ENCODE measurements at places on chromosomes 6 and 20.

- no peak for DNase-seq
These were observed 38.8 kb downstream of the EZR start for GRCh38 chr6:158780246-158780884.

GRCh38 chr20:49471397-49471796 lies 11.1 kb downstream of the KCNB1 start:
- no peak for DNase-seq

GRCh38 chr6:155050311-155050710 lies 55.2 kb downstream of the TIAM2 start:
- DNase-seq, result no peak

DNA sequence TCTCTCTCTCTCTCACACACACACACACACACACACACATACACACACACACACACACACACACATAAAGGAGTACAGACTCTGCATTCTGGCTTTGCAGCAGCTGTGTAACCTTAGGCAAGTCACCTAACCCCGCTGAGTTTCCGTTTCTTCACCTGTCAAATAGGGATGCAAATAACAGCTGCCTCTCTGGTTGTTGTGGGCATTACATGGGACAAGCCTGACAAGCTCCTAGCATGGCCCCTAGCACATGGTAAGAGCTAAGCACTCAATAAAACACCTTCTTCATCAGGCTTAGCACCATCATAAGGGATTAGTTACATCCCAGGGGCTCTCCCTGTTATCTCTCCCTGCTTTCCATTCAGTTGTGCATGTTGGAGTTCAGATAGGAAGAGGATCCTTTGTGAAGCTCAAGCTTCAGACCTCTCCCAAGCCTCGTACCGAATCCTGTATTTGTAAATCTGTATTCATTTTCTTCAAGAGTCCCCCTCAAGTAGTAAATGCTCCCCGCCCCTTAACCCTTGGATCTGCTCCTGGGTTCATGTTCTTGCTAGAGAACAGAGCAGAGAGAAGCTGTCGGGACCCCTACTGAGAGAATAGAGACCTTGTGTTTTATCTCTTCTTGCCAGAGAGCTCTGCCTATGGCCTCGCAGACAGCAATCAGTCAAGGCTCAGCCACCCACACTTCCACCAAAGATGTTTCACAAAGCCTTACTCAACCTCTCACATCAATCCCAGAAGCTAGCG lies 2.2 kb downstream of the SLC13A3 start:
- DNase-seq, result peak; percentile 68

DNA sequence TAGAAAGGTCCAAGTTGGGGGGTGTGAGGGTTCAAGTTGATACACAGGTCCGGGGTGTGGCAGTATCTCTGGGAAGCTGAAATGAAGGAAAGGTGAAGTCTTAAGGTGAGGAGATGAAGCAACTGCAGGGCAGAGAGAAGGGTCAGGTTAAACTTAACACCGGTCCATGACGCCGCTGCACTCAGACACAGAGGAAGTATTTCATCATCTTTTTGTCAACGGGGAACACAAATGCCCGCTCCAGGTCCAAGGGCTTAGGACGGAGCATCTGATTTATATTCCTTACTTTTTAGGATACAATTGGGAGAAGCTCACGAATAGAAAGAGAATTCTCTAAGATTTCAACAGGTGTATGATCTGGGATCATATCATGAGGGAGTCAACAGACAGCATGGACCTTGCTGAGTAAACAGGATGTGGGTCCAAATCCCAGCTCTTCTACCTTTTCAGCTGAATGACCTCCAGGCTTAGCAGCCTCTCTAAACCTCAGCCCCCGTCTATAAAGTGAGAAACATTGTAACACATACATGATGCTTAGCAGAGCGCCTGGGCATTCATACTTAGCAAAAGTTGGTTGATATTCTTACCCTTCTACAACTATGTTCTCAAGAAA lies 197.5 kb downstream of the ATXN1 start:
- no peak for DNase-seq

GRCh38 chr20:11329271-11329670 lies 588.4 kb upstream of the BTBD3 start:
- no peak for DNase-seq

DNA sequence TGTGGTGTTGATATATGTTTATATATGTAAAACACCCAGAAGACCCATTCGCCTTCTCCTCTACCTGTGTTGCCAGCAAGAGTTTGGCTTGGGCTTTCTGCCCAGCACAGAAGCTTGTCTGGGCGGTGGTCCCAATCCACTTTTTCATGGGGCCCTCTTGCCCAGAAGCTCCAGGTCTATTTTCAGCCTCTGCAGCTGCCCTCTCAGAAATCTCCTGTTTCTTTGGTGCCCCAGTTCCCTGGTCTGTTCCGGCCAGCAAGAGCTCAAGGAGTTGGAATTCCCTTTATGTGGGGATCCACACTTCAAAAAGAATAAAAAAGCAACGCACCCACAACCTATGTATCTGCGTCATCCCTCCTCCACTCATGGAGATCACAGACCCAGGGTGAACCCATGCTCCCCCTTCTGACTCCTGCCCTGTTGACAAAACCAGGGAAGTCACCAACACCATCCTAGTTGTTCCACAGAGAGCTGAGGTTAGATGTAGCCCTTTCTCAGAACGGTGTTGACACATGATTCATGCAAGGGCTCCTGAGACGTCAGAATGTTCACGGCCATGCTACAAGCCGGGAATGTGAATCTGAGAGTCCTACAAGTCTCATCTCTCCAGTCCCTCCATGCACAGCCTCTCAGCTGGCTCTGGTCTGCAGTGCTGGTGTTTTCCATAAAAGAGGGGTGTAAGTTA lies 156.8 kb upstream of the RIN2 start:
- DNase-seq, result no peak

DNA sequence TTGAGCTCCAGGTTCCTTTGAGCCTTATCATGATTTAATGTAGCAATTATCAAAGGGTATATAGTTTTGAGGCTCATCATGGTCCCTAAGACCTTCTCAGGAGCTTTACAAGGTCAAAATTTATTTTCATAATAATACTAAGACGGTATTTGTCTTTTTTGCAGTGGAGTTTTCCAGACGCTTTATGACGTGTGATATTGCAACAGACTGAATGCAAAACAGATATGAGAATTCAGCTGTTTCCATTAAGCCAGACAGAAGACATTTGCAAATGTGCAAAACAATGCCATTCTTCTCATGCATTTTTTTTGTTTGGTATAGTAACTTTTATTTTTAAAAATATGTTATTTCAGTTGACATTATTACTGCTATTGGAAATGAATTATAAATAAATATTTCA lies 24.7 kb upstream of the CNKSR3 start:
- no peak for DNase-seq

DNA sequence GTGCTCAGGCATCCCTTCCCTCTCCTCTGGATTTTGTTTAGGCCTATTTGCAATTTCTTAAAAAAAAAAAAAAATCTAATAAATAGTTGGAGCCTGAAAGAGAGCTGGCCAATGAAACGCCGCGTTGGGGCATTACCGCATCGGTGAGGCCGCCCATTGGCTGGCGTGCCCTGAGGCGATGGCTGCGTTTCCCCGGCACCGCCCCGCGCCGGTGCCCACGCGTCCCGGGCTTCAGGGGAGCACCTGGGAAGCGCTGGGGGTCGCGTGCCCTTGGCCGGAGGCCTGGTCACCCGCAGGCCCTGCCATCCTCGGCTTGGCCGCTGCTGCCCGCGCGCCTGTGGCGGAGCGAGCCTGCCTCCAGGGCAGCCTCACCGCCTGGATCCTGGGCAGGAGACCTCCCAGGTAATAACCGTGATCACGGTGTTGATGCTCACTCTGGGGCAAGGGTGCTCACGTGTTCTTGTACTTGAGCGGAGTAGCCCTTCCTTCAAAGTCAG lies 155.4 kb downstream of the NRN1 start:
- DNase-seq, result no peak

GRCh38 chr6:150841189-150841588 lies 24.3 kb upstream of the MTHFD1L start:
- DNase-seq, result no peak

- no peak for DNase-seq
These were observed 1.6 kb downstream of the MDFI start for GRCh38 chr6:41639809-41640371.

- DNase-seq, result peak; percentile 70
These were observed 25.4 kb downstream of the DIDO1 start for GRCh38 chr20:62900692-62901584.

DNA sequence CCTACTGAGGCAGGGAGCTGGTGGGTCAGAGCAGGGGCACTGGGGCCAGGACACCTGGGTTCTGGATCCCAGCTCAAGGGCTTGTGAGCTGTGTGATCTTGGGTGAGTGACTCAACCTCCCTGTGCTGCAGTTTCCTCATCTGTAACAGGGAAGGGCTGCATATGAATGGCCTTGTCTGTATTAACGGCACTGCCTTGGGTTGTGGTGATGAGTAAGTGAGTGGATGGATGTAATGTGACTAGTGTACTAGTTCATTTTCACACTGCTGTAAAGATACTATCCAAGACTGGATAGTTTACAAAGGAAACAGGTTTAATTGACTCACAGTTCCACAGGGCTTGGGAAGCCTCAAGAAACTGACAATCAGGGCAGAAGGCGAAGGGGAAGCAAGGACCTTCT lies 233.5 kb downstream of the TAF4 start:
- no peak for DNase-seq

GRCh38 chr6:66555082-66555481 lies 848.1 kb upstream of the EYS start:
- no peak for DNase-seq

DNA sequence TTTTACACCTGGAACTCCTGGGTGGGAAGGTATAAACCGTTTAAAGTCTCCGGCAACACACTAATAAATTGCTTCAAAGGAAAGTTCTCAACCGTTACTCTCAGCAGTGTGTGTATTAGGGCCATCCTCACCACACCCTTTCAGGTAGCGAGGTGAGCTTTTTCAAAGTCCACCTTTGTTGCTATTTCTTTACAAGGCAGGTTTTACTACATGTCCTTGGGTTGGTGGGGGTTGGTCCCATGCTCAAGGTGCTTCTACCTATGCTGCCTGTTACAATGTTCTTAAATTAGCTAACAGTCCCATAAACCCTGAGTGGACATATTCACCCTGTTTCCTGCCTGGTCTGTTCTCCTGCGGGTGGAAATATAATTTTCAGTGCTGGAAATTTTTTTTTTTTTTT lies 13.2 kb upstream of the OSER1 start:
- DNase-seq, result no peak

- no peak for DNase-seq
These were observed 765 bp downstream of the IRAK1BP1 start for GRCh38 chr6:78868116-78868515.

- no peak for DNase-seq
These were observed 35.8 kb downstream of the CDC5L start for GRCh38 chr6:44423306-44423705.

All from HepG2 (cell line).